Muscle of leg (tissue), 16 donors: ENCODE measurements at places on chromosomes 2 and 18. TPM values are rescaled to one million over a fixed set of nuclear protein-coding genes. Genes with fewer than 3 reads are reported as not detected.

Gene ALPP
- polyA plus RNA-seq, result not detected

Gene FBXO41
- 0.39 TPM for polyA plus RNA-seq

Gene LHCGR
- 0.08 TPM for polyA plus RNA-seq

Gene BOK
- polyA plus RNA-seq, result 60.4 TPM

Gene SPP2
- not detected for polyA plus RNA-seq

DNA sequence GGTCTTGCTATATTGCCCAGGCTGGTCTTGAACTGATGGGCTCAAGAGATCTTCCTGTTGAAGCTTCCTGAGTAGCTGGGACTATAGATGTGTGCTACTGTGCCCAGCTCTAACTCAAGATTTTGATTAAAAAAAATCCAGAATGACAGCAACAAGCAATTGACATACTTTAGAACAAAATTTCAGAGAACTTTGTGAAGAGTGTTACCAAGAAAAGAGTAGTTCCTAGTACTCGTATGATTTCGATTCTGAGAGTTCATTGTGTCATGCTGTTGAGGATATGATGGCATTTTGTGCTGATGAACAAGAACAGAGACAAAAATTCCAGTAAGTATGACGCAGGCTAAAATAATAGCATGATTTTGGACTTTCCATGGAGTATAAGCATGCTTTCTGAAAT lies 90.2 kb upstream of the TWSG1 start:
- no peak for DNase-seq

- no peak for DNase-seq
Measured at GRCh38 chr18:6367208-6367607, 47.5 kb downstream of the L3MBTL4 start.

DNA sequence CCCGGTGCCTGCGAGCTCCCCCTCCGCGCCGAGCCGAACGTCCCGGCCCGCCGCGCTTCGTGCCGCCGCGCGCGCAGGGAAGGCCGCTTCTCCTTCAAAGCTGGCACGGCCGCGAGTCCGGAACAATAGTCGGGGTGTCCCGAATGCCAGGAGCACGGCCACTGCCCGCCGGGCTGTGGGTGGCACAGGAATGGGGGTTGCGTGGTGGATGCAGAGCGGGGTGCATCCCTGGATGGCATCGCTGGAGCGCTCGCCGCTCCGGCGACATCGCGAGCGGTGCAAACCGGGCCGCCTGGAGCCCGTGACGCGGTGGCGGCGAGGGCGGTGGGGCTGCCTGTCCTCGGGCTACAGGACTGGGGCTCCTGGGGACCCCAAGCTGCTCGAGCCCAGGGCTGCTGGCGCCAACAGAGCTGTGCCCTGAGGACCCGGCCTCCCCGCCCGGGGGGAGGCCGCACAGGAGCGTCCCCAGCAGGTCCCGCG lies 1.1 kb upstream of the SATB2 start:
- DNase-seq, result no peak

GRCh38 chr2:108917526-108917925 lies 71.5 kb downstream of the EDAR start:
- DNase-seq, result no peak

GRCh38 chr2:43333656-43334144 lies 107.3 kb upstream of the ZFP36L2 start:
- DNase-seq, result peak; percentile 92

GRCh38 chr18:47163241-47163640 lies 12.9 kb downstream of the IER3IP1 start:
- no peak for DNase-seq
